Gastroesophageal sphincter (tissue), 4 donors: ENCODE measurements at places on chromosomes 3 and 15.
A peak's percentile ranks its signal among the peaks of the same experiment; 100 is the strongest.

DNA sequence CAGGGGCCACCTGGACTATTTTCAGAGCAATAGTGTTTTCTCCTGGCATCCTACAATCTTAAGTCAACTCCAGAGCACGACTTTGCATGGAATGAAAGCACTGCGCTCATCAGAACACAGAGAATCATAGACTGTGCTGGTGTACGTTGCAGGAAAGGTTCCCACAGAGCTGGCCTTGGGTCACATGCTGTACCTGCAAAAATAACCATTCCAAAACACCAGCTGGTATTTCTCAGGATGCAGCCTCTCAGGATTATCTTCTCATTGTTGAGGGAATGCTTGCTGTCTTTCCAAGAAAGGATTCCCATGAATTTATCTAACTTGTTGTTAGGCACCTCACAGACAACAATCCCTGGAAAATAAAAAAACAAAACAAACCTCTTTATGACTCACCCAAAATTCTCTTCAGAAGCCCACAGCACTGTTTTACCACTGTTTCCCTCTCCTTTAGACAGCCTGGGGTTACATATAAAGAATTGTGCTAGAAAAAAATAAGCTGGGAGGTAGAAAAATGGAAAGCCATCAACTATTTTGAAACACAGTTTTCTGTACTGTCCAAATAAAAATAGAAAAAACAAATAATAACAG, 131.7 kb downstream of the ATP8B4 start:
- peak; percentile 31 for ATAC-seq

GRCh38 chr3:102079809-102080197, 230.5 kb downstream of the NFKBIZ start:
- no peak for ATAC-seq

DNA sequence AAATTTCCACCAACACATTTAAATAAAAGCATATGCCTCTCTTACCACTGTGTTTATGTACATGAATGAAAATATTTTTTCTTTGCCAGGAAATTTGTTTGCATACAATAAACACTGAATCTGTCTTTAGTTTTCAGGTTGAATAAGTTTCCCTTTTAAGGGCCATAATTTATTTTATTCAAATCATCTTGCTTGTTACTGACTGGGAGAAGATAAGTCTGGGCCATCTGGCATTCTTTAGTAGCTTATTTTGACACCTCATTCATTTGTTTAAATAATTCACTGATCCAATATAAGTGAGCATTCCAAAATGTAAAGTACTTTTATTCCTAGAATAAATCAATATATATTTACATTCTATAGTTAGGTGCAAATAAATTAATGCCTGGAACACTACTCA, 1001.3 kb downstream of the PLOD2 start:
- ATAC-seq: no peak

DNA sequence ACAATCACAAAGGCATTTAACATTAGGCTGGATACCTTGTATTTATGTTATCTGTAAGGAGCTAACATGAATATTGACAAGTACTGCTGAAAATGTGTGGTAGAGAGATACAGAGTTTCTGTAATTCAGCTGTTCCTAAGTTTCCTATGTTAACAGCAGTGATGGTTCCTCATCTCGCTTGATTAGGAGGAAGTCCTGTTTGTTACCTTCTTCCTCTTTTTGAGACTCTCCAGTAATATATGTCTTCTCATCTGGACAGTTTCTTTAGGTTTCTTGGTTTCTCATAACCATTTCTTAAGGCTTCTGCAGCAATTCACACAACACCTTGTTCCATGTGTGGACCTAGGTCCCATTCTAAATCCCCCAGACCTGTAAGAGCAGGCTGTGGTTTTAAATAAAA, 11.4 kb upstream of the PEX5L start:
- no peak for ATAC-seq

DNA sequence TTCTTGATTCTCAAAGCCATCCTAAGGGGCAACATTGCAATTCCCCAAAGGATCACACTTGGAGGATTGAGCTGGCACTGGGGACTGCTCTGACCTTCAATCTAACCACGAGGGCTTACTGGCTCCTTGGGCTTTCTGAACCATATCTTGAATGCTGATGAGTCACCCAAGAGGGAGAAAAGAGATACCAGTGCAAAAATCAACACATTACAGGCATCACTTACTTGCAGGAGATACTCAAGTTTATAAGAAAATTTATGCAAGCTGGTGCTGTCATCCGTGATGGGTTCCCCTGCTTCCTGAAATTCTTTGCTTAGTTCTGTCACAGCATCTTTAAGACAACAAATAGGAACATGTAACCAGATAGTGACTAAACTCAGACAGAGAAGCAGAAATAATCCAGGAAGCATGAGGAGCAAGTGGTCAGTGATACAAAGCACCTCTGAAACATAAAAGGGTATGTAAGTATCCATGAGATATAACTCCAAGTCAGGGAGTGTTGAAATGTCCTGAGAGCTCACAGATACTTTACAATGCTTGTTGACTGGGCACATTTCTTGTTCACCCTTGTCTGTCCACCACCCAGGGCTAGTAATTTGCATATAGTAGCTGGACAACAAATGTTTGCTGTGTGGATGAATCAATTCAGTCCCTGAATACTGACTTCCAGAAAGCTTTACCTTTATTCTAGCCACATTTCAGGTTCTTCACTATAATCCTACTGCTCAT, 14.1 kb downstream of the FYCO1 start:
- ATAC-seq: no peak

GRCh38 chr3:147358144-147358992, 48.0 kb downstream of the ZIC4 start:
- no peak for ATAC-seq
